Posterior vena cava (tissue), 2 donors: ENCODE measurements at places on chromosomes 12 and 14. TPM values are rescaled to one million over a fixed set of nuclear protein-coding genes. Genes with fewer than 3 reads are reported as not detected.

DNA sequence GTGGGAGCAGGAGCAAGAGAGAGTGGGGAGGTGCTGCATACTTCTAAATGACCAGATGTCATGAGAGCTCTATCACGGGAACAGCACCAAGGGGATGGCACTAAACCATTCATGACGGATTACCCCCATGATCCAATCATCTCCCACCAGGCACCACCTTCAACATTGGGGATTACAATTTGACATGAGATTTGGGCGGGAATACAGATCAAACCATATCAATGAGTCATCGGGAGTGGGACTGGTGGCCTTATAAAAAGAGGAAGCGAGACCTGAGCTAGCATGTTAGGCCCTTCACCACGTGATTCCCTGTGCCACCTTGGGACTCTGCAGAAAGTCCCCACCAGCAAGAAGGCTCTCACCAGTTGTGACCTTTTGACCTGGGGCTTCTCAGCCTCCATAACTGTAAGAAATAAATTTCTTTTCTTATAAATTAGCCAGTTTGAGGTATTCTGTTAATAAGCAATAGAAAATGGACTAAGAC is 28.7 kb downstream of the COX8C start:
- no peak for DNase-seq

GRCh38 chr12:123479442-123480180 is 21.7 kb downstream of the SNRNP35 start:
- no peak for DNase-seq

DNA sequence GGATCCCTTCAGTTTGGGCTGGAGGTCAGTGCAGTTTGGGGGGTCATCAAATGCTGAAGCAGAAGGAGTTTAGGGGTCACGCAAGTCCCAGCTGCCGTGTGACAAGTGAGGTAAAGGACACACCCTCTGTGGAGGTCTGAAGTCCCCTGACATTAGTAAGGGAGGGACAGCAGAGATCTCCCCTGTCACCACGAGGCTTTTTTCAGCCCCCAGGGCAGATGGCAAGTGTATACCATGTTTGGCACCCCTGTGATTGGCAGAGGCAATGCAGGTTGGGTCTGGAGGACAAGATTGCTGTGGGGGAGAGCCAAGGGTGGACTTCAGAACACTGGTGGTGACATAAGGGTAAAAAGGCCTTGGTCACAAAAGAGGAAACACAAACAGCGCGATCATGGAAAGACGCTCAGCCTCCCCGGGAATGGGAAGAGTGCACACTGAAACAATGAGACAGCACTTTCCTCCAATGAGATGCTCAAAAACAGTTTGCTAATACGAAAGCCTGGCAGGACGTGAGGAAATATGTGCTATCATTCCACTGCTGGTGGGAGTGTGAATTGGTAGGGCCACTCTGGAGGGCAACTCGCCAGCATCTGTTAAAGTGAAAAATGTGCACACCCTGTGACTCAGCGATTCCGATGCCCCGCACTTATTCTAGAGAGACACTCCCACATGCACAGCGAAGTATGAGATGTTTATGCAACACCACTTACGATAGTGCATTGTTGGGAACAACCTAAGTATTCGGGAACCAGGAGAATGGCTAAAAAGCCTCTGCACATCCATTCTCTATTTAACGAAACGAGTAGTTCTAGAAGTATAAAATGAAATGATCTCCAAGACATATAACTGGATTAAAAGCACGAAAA is 14.4 kb upstream of the CD27 start:
- DNase-seq = peak; percentile 97

Gene DLK1
- total RNA-seq = not detected

Gene SLC7A8
- 17.4 TPM for total RNA-seq

Gene IL23A
- total RNA-seq = not detected
